ENCODE measurements at places on chromosomes 4 and X.
A peak's percentile ranks its signal among the peaks of the same experiment; 100 is the strongest.

GRCh38 chr4:173056710-173057109 is 111.9 kb upstream of the GALNT7 start:
- no peak for DNase-seq

GRCh38 chr4:40311811-40312346 is 23.3 kb upstream of the CHRNA9 start:
- no peak for DNase-seq

- no peak for DNase-seq
These were observed 37.9 kb upstream of the FGFBP2 start for GRCh38 chr4:16000708-16001483.

DNA sequence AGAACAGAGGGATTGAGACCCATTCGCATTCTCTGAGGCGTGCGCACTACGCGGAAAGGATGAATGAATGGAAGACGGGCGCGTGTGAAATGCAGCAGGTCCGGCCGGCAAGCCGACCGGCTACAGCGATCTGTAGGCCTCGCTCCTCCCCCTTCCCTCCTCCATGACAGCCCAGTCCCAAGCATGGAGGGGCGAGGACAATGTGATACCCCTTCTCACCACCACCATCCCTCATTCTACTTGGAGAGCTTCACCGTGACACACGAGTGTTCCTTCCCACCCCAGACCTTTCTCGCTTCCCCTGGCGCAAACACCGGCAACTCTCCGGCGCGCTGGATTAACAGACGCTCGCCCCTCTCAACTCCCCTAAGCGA is 815 bp downstream of the EIF4E start:
- peak; percentile 65 for DNase-seq

GRCh38 chr4:74168841-74169240 is 10.9 kb downstream of the MTHFD2L start:
- DNase-seq = no peak

GRCh38 chrX:39372115-39372514 is 570.9 kb downstream of the MID1IP1 start:
- DNase-seq = no peak

DNA sequence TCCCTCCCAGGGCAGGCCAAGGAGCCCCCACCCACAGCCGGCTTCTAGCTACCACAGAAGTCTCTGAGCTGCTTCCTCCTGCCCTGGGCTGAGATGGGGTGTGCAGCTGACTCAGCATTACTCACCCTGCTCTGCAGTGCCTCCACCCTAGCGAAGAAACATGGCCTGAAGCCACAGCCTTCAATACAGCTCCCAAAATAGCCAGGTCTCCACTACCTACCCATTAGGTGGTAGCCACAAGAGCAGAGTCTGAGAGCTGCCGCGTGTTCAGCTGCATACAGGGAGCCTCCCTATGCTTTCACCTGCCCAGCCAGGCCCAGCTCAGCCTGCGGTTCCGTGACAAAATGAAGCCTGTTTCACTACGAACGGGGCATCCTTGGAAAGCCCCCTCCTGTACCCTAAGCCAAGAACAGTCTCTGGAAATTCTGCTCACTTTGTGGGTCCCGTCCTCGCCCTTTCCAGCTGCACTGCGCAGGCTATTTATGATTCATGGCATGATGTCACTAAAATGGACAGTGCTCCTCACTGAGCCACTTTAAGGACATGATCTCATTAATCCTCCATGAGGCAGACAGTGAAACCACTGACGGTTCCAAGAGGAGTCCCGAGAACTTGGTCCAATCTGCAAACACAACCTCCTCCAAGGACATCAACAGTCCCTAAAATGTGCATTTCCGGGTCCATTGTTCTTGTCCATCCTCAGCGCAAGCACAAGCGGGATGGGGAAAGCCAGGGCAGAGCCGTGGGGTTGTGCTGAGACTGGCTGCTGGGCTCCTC is 20.2 kb downstream of the WDR1 start:
- DNase-seq = peak; percentile 82

DNA sequence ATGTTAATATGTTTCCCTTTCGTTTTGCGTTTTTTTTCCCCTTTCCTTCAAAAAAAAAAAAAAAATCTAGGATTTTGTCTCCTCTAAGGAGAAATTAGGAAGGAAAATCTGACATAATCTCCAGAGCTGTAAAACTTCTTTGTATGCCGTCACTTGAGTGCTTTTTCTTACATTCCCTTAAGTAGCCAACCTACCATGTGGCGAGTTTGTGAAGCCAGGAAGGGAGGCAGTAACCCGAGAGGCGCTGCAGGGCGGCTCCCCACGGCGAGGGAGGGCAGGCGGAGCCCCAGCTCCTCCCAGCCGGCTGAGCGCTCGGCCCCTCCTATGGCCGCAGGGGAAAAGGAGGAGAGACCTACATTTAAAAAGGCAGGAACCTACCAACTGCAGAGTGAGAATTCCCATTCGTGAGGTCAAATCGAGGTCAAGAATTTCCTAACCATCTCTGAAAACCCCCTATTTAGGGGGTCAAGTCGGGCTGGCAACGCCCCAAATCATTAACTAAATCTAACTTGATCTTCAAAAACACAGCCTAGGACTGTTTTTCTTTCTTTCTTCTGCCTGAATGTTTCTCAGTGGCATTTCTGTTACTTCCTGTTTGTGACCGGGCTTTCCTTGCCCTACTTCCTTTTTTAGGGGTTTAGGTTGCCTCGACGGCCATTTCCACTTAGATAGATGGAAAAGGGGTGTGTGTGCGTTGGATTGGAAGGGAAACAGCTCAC is 345.1 kb upstream of the KLF3 start:
- DNase-seq = peak; percentile 66

DNA sequence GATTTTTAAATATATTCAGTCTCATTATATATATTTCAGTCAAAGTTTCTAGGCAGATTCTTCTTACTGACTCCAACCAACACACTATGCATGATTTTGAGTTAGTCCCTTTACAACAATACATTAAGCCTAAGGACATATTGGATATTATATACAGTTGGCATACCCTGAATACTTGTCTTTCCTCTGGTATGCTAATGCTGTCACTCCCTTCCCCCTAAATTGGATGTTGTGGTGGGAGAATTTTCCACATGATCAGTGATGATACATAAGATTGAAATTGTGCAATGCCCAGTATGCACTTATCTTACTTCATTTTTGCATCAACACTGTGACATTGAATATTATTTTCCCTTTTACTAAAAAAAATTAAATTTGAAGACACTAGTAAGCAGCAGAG is 935.2 kb downstream of the PCDH7 start:
- DNase-seq = no peak

- DNase-seq = no peak
These were observed 238.8 kb downstream of the LDB2 start for GRCh38 chr4:16659694-16660093.

DNA sequence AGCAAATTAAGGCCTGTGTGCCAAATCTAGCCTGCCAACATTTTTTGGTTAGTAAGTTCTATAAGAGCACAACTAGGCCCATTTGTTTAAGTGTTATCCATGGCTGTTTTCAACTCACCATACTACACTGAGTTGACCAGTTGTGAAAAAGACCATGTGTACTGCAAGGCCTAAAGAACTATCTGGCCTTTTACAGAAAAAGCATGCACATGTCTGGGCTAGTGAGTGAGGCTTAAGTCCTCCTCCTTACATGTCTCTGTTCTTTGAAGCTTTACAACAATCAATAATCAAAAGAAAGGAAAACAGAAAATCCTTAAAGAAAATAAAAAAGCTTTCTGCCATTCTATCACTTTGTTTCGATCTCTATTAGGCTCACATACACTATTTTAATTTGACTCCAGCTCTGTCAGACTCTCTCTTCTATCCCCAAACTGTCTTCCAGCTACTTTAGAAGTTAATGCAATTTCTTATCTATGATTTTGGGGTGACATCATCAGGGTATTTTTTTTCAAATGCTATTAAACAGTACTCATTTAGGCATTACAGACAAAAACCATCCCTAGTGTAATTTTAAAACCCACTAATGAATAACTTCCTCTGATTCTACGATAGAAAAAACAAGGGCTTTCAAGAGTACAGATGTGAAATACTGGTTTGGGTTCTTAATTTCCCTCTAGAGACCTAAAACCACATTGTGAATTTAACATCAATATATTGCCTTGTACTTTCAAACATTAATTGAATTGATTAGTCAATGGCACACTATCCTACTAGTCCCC is 161.8 kb downstream of the MAB21L2 start:
- DNase-seq = no peak

Measured in stimulated activated CD8-positive, alpha-beta memory T cell treated with anti-CD3 and anti-CD28 coated beads, Interleukin-7, amount 100 ng/mL, for 4 hours (primary cell).